Ovary (tissue), 10 donors: ENCODE measurements at places on chromosomes 13 and 19. TPM values are rescaled to one million over a fixed set of nuclear protein-coding genes. Genes with fewer than 3 reads are reported as not detected.

GRCh38 chr13:100811024-100811865 is 136.7 kb upstream of the TMTC4 start:
- DNase-seq, result no peak

DNA sequence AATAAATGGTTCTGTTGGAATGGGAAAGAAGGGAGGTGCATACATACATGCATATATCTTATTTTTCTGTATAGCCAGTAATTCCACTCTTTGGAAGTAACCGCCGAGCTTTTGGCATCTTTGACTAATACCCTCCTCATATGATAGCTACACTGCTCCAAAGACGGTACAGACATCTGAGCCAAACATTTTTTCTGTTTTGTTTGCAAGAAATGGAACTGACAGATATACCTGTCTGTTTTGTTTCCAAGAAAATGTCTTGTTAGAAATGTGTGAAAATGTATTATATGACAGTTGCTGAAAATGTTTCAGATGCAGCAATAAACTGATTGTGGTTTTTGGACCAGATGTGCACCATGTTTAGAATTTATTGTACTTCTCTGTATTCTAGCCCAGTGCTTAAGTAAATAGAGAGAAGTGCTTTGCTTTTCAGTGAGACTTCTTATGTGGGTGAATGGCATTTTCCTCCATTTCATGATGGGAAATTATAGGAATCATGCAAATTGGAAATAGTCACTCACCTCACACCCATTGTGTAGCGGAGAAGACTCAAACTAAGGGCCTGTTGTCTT is 396.9 kb downstream of the KCNRG start:
- DNase-seq, result no peak

DNA sequence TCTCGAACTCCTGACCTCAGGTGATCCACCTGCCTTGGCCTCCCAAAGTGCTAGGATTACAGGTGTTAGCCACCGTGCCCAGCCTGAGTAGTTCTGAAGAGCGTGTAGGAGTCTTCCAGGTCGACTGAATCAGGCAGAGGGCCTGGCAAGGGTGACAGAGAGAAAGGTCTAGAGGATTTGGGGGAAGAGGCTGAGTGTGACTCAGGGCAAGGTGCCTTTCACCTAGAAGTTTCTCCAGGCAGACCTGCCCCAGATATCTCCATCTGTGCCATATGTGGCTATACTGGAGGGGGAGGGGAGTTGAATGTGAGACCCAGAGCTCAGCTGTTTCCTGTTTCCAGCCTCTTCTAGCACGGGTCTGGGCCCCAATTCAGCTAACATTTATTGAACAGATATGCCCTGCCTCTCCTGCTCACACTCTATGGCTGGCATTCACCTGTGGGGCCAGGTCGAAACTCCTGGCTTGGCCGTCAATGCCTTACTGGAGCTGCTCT is 1.3 kb downstream of the CCDC159 start:
- DNase-seq, result no peak

DNA sequence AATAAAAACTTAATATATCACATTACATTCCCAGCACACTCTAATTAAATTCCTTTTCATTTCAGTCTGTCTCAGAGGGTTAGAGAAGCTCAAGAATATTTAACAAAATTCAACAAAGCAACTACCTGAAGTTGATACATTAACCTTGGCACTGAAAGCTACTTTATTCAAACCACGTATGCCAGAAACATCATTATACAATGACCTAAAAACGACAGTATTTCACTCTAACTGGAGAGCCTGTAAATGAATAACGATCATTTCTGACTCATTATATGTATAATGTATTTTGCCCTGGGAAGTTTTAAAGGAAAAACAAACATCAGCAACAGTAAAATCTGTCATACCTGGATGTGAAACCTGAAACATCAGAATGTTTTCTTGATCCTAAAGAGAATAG is 270.1 kb downstream of the SLITRK5 start:
- no peak for DNase-seq

Gene TMEM150B
- total RNA-seq, result 3.9 TPM

Gene ZNF682
- total RNA-seq, result 6.5 TPM

DNA sequence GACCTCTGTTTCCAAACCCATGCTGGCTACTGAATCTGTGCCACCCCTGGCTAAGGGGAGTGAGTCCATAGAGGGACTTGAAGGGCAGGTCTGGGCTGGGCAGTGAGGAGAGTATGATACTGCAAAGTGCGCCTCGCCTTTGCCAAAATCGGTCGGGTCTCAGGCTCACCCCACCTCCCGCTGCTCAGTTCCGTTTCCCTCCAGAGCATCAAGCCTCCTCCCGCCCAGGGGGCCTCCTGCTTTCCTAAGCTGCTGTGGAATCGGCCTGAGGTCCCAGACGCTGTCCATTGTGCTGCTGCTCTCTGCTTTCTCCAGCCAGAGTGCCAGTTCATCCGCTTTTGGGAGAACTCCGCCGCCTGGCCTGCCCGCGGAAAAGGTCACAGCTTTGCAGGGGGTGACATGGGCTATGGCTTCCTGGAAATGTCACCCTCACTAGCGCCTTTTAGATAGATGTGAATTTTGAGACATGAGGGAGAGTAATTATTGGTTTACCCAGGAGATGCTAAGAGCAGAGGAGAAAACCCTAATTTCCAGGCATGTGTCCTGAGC is 1418.4 kb downstream of the UQCRFS1 start:
- DNase-seq, result no peak

- no peak for DNase-seq
Measured at GRCh38 chr13:34620074-34620850, 321.8 kb upstream of the NBEA start.

- no peak for DNase-seq
Measured at GRCh38 chr19:54434112-54434872, 14.7 kb upstream of the LENG8 start.

Gene CEACAM16
- total RNA-seq, result not detected

Gene CATSPERD
- total RNA-seq, result not detected

Gene SELENOV
- total RNA-seq, result not detected

DNA sequence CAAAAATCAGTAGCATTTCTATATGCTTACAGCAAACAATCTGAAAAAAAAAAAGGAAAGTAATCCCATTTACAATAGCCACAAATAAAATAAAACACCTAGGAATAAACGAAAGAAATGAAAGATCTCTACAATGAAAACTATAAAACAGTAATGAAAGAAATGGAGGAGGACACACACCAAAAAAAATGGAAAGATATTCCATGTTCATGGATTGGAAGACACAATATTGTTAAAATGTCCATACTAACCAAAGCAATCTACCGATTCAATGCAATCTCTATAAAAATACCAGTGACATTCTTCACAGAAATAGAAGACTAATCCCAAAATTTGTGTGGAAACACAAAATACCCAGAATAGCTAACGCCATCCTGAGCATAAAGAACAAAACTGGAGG is 4.7 kb downstream of the FCGBP start:
- no peak for DNase-seq

- DNase-seq, result no peak
Measured at GRCh38 chr13:99224021-99224420, 23.4 kb downstream of the UBAC2 start.

DNA sequence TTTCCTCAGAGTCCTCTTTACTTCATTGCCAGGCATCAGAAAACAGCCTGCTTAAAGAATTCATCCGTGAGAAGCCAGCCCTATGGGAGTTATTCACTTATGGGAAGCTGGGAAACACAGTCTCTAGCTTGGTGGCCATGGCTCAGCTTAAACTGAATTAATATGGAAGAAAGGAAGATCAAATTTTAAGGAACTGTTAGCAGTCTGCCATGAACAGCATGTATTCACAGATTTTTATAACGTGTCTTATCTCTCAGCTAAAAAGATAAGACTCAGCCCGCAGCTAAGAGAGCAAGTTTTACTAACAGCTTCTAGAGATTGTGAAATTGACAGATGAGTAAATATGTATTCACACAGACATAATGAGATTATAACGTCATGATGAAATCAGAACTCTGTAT is 253.7 kb upstream of the RXFP2 start:
- no peak for DNase-seq

GRCh38 chr13:33352041-33352440 is 66.5 kb upstream of the STARD13 start:
- no peak for DNase-seq

DNA sequence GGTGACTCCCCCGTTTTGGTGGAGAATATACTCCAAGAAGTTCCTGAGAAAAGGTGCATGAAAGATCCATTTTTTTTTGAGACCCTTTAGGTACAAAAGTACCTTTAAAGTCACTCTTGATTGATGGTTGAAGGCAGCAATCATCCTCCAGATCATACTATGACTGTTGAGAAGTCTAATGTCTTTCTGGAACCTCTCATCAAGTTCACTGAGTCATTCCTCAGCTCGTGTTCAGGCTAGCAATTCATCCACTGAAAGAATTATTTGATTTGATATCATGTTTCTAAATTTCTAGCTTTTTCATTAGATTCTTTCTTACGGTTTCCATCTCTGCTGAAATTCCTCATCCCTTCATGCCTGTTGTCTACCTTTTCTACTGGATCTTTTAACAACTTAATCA is 65.1 kb upstream of the GJB6 start:
- no peak for DNase-seq

GRCh38 chr19:45772130-45772840 is 3.2 kb upstream of the SIX5 start:
- peak; percentile 42 for DNase-seq

GRCh38 chr13:40384976-40385857 is 281.2 kb downstream of the FOXO1 start:
- DNase-seq, result no peak

Gene MATK
- total RNA-seq, result 1.4 TPM

Gene URAD
- not detected for total RNA-seq

DNA sequence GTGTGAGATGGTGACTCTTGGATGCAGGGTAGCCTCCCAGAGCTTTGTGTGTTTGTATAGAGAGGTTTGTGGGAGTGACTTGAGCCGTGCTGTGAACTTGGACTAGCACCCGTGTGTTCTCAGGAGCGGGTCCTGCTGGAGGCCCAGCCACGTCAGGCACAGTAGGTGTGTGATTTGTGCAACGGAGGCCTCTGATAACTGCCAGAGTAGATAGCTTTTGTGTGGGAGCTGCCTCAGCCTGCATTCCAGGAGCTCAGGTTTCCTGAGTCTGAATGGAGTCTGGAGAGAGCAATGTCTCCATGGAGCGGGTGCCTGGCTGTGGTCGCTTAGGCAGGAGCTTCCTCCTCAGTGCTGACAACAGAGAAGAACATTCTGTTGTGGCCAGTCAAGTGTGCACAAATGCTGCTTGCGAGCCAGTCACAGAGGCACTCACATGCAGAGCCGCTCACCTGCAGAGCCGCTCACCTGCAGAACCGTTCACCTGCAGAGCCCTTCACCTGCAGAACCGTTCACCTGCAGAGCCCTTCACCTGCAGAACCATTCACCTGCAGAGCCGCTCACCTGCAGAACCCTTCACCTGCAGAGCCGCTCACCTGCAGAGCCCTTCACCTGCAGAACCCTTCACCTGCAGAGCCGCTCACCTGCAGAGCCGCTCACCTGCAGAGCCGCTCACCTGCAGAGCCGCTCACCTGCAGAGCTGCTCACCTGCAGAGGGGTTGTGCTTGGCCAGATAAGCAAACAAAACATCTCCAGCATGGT is 32.6 kb downstream of the TFDP1 start:
- no peak for DNase-seq

Gene NAXD
- total RNA-seq, result 38.1 TPM

DNA sequence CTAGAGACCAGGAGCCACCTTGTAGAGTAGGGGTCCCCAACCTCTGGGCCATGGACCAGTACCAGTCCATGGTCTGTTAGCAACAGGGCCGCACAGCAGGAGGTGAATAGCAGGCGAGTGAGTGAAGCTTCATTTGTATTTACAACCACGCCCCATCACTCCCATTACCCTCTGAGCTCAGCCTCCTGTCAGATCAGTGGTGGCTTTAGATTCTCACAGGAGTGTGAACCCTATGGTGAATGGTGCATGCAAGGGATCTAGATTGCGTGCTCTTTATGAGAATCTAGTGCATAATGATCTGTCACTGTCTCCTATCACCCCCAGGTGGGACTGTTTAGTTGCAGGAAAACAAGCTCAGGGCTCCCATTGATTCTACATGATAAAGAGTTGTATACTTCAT is 303.6 kb downstream of the KCNRG start:
- DNase-seq, result no peak

Gene OR7A5
- not detected for total RNA-seq

DNA sequence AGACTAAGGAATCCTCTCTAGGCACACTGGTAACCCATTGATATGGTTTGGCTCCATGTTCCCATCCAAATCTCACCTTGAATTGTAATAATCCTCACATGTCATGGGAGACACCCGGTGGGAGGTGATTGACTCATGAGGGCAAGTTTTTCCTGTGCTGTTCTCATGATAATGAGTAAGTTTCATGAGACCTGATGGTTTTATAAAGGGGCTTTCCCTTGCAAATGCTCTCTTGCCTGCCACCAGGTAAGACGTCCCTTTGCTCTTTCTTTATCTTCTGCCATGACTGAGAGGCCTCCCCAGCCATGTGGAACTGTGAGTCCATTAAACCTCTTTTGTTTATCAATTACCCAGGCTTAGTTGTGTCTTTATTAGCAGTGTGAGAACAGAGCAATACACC is 81.4 kb upstream of the GPC6 start:
- DNase-seq, result no peak

- DNase-seq, result no peak
Measured at GRCh38 chr13:22173610-22174009, 502.7 kb downstream of the FGF9 start.

Gene SERTAD3
- total RNA-seq, result 43.1 TPM

GRCh38 chr19:1975162-1975480 is 34.1 kb downstream of the CSNK1G2 start:
- DNase-seq, result no peak

Gene TUBGCP3
- 37.7 TPM for total RNA-seq

GRCh38 chr19:27966390-27966816 is 1246.5 kb downstream of the UQCRFS1 start:
- DNase-seq, result no peak

GRCh38 chr19:10271543-10272086 is 695 bp downstream of the ICAM1 start:
- DNase-seq, result no peak

DNA sequence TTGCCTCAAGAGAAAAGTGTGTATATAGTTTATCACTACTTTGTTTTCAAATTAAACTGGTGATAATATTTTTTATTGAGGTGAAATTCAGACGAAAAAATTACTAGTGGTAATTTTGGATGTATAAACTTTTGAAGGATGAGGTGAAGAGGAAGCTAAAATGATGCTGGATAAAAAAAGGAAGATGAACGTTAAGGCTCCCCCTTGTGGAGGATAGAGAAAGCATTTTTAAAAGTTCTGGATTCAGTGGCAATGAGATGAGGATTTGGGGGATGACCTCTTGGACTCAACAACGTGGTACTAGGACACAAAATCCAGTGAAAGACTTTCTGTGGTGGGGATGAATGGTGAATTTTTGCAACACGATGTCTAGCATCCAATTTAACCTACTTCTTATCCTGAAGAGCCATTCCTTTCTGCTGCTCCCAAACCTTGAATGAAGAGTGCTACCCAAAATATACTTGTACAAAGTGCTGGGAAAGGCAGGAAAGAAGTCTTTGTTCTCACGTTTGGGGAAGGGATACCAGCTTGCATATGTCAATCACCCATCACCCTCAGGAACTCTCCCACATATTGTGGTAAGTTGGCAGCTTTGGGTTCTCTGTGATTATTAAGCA is 7.3 kb upstream of the SIGLEC5 start:
- no peak for DNase-seq

GRCh38 chr13:113232208-113233003 is 23.0 kb downstream of the CUL4A start:
- DNase-seq, result no peak
